ENCODE measurements at places on chromosomes 3 and 15. TPM values are rescaled to one million over a fixed set of nuclear protein-coding genes. Genes with fewer than 3 reads are reported as not detected.

DNA sequence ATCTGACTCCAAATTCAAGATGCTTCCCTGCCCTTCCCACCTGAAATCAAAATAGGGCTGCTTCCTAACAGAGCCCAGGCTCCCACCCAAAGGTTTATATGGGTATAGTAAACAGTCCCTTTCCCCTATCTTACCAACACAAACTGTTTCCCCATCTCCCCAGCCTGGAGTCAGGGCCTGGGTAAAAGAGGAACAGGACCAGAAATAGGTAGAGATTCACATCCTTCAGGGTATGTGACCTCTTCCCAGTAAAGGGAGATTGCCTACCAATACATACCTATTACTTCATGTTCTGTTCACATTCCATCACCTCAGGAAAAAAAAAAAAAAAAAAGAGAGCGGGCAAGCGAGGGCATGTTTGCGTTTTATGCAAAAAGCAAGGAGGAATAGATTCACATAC is 9.7 kb upstream of the SHF start:
- no peak for DNase-seq

DNA sequence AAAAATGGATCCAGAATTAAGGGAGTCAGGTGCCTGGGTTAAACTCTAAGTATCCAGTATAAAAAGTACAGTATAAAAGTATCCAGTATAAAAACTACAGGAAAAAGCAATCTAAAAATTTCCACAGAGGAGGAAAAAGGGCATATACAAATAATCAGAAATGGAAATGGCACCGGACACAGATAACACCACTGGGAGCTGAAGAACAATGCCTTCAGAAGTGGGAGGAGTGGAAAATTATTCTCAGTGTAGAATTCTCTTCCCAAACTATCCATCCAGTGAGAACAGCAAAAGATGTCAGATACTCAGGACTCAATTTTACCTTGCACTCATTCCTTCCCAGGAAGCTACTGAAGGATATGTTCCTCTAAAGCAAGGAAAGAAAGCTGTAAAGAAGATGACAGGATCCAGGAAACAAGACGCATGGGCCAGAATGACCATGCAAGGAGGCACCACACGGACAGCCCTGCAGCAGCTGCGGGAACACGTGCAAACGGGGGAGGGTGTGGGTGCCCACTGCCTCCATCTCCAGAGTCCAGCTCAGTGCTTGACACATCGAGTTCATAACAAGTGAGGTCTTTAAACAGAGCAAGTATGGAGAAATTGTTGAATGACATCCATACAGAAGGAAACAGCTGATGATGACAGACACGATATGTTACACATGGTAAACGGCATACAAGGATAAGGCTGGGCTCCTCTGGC is 68.5 kb downstream of the CHSY1 start:
- no peak for DNase-seq

The CHAC1 gene
- total RNA-seq, result 31.0 TPM

The IL17RB gene
- 5.6 TPM for total RNA-seq

The MED12L gene
- 22.3 TPM for total RNA-seq

The P3H2 gene
- total RNA-seq, result 36.2 TPM

- peak; percentile 61 for DNase-seq
Measured at GRCh38 chr15:62886431-62887071, 156.0 kb upstream of the TPM1 start.

DNA sequence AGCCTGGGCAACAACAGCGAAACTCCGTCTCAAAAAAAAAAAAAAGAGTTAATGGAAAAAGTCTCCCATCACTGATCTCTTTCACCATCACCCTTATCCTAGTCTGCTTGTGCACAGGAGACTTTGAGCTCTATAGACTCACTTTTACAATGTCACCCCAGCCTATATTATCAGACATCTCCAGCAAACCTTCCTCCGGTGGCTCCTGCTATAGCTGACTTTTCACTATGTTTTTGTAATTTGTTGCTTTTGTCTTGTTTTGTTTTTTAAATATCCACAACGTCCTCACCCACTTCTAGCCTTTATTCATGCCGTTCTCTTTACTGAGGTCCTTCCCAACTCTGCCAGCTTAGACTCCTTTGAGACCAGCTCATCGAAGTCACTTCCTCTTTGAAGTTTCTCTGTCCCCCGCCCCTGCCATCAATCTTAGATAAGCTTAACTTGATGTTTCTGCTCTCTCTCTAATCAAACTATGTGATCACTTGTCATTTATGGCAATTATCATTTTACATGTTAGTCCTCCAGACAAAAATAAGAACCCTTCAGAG is 82.7 kb upstream of the CHD2 start:
- no peak for DNase-seq

- no peak for DNase-seq
Measured at GRCh38 chr3:195812366-195812765, 637 bp upstream of the MUC4 start.

The SPESP1 gene
- total RNA-seq, result not detected

DNA sequence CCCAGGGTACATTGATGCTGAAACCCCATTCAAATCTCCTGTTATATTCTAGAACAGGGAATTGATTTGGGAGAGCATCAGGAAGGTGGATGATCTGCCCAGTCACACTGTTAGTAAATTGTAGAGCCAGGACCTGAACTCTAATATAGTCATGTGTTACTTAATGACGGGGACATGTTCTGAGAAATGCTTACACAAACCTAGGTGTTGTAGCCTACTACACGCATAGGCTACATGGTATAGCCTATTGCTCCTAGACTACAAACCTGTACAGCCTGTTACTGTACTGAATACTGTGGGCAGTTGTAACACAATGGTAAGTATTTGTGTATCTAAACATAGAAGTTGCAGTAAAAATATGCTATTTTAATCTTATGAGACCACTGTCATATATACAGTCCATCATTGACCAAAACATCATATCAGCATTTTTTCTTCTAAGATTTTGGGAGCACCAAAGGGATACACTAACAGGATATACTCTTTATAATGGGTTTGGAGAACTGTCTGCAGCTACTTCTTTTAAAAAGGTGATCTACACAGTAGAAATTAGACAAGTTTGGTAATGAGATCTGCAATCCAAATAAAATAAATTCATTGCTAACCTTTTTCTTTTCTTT is 5.8 kb downstream of the B2M start:
- DNase-seq, result no peak

The MAGEF1 gene
- 59.1 TPM for total RNA-seq

DNA sequence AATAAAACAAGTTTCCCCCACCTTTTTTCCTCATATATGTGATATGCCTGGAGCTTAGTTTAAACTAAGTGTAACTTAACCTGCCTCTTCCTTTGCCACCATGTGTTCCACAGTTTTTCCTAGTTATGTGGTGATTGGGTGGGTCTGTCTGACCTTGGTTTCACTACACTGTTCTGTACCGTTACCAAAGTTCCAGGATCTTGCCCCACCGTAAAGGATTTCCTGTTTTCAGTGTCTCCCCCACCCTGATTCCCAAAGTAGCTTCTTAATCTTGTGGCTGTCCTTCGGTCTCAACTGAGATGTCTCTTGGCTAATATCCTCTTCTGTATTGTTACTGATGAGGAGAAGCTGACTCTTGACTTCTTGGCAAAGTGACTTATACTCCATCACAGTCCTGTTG is 6.4 kb upstream of the MGA start:
- no peak for DNase-seq

- DNase-seq, result no peak
Measured at GRCh38 chr3:31096661-31097395, 202.4 kb upstream of the GADL1 start.

The TF gene
- 9.3 TPM for total RNA-seq

DNA sequence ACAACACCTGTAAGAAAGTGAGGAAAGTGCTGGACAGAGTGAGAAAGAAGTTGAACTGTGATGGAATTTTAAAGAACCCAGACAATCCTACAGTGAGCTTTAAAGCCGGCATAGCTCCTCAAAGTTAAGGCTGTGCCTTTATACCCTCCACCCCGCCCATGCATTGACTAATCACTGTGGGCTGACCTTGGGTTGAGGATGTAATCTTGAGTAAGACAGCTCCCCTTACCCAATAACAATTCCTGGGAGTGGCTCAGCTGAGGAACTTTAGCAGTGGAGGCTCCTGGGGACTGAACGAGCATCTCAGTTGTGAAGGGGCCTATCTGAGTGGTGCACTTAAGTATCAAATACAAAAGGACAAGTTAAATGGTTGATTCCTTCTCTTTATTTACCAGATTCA is 35.7 kb upstream of the ZNF770 start:
- no peak for DNase-seq

The ZBED2 gene
- total RNA-seq, result 0.09 TPM

The CPNE9 gene
- total RNA-seq, result 6.0 TPM

GRCh38 chr3:50637011-50637410 is 20.1 kb downstream of the MAPKAPK3 start:
- DNase-seq, result peak; percentile 49

- DNase-seq, result no peak
Measured at GRCh38 chr3:27220166-27220565, 149.0 kb downstream of the NEK10 start.

The PLAAT1 gene
- 3.9 TPM for total RNA-seq

DNA sequence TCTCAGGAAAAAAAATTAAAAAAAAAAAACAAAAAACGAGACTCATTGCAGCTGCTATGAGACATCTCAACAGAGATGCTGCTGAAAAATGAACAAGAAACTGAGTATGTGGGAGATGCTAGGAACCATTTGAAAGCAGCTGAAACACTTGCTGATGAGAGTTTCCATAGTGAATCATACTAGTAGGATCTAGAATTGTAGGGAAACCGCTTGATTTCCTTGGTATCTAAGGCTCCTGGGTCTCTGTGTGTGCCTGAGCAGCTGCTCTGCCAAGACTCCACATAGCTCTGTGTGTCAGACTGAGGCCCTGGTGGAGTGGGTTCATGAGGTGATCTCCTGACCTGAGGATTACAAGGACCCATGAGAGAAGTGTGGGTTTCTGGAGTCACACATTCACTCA is 313.4 kb upstream of the NECTIN3 start:
- DNase-seq, result no peak

- no peak for DNase-seq
Measured at GRCh38 chr3:174614036-174614435, 245.1 kb upstream of the NAALADL2 start.

- no peak for DNase-seq
Measured at GRCh38 chr15:64596701-64597476, 136.5 kb downstream of the ZNF609 start.

GRCh38 chr3:133734305-133734704 is 11.9 kb upstream of the TF start:
- no peak for DNase-seq

DNA sequence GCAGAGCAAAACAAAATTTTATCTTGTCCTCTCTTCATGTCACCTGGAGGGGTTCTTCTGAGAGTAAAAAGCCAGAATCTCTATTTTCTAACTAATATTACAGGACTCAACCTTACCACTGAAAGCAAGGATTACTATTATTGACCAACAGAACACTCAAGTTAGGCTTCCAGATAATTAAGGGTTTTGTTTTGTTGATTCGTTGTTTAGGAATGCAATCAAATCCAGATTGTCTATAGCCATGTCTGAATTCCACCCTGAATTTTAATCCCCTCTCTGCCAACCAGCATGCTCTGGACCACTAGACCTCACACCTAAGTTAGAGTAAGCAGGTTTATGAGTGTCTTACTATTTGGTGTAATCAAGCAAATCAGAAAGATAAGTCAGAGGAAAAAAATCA is 90.7 kb downstream of the PEAK1 start:
- DNase-seq, result no peak

DNA sequence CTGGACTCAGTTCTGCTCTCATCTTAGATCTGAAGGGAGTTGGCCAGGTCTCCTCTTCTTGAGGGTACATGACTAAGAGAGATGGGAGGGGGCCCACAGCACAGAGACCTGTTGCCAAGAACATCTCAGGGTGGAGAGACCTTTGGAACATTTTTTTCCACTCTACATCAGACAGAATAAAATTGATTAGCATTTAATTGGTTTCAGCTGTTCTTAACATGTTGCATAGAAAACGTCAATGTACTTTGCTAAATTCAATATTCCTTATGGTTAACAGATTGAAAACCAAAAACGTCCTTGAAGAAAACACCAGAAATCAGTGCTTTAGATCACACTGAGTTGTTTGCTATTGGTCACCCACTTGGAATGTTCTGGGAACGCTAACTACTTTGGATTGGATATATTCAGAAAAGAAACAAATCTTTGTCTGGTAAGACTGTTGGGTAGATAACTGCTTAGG is 36.4 kb upstream of the FSTL1 start:
- no peak for DNase-seq

DNA sequence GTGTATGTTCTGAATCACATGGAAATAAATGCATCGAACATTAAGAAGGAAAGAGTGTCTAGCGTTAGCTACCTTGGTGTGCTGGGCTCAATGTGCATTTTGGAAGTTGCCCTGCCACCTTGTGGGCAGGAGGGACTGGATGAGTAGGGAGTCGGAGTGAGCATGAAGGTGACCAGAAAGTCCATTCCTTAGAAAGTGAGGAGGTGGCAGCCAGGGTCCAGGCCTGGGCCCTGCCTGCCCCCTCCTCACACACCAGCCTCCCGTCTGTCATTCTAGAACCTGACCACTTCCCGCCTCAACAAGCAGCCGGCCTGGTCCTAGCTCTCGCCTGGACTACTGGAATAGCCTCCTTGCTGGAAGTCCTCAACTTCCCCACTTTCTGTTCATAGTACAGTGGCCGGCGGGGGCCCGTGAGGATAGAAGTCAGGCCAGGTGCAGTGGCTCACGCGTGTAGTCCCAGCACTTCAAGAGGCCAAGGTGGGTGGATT is 10.2 kb upstream of the GATA2 start:
- no peak for DNase-seq

GRCh38 chr15:38565287-38565670 is 665 bp upstream of the RASGRP1 start:
- no peak for DNase-seq

GRCh38 chr3:151216641-151217607 is 13.9 kb upstream of the GPR171 start:
- DNase-seq, result no peak

DNA sequence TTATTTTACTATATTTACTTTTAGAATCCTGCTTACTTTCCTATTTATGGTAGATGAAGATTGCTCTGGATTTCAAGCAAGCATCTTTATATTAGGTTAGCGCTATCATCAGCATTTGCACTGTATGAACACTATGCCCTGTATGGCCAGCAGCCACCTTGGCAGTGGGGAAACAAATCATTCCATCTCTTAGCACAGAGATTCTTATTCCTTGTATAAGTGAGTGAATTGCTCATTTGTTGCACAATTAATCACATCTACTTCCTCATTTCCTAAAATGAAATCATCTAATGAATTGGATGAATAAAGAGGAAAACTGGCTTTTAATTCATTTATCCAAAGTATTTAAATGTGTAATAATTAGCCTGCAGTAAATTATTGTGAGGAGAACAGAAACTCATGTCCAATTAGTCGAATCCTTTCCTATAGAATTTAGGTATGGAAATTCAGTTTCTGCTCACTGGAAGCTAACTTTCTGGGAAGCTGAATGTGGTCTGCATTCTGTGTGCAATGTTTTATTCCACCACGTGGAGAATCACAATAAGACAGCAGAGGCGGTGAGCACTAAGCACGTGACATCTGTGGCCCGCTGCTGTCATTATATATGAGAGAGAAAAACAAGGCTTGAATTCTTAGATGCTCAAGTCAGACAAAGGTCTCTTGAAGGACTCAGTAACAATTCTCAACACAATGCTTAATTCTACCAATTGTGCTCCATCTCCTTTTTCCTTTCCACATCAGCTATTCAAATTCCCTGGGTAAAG is 93.4 kb downstream of the PEX5L start:
- no peak for DNase-seq

The RASGRF1 gene
- 0.85 TPM for total RNA-seq

The EPHB3 gene
- 6.3 TPM for total RNA-seq
